ENCODE measurements at places on chromosomes 5 and 9.

- no peak for DNase-seq
Observed at GRCh38 chr5:73903169-73903568, 277.2 kb downstream of the ARHGEF28 start.

DNA sequence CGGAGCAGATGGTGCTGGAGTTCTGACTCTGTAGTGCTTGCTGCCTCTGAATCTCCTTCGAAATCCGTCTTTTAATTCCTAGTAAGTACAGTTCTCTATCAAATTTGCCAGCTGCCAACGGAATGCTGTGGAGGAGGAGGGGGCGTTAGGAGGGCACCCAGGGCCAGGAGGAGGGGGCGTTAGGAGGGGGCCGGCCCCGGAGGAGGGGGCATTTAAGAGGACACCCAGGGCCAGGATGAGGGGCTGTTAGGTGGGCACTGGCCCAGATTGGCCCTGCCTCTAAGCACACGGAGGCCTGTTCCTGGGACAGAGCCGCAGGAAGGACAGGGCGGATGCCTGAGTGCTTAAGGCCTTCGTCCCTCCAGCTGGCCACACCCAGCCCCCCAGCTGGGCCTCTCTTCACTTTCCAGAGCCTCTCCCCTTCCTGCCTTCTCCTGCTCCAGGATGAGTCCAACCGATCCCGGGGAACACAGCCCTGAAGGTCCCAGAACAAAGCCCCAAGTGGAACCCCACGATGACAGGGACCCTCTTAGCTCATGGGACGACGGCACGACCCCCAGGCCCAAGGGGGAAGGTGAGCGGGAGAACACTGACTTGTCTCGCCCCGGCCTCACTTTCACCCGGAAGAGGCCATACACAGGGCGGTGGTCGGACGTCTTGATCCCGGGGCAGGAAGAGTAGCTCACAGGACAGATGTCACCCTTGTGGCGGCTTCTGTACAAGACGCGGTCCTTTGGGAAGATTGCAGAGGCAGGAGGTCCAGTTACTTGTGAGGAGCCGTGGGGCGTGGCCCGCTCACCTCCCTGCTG is 9.8 kb downstream of the INPP5E start:
- no peak for DNase-seq

DNA sequence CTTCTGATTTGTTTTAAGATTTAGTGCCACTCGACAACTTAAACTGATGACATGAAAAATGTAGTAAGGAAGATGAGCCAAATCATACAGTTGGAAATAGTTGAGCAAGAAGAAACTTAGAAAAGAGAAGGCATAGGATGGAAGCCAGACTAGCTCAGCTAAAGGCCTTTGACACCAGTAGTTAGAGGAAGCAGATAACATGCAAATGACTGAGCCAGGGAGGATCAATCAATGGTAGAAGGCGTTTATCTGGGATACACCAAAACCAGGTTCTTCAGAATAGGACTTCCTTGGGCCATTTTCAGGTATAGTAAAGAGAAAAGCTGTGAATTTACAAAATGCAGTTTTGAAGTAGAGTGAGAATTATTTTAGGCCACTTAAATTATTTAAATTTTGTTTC is 3.2 kb downstream of the TDRD7 start:
- DNase-seq: no peak

GRCh38 chr5:102539996-102540728 is 41.4 kb upstream of the SLCO6A1 start:
- DNase-seq: no peak

DNA sequence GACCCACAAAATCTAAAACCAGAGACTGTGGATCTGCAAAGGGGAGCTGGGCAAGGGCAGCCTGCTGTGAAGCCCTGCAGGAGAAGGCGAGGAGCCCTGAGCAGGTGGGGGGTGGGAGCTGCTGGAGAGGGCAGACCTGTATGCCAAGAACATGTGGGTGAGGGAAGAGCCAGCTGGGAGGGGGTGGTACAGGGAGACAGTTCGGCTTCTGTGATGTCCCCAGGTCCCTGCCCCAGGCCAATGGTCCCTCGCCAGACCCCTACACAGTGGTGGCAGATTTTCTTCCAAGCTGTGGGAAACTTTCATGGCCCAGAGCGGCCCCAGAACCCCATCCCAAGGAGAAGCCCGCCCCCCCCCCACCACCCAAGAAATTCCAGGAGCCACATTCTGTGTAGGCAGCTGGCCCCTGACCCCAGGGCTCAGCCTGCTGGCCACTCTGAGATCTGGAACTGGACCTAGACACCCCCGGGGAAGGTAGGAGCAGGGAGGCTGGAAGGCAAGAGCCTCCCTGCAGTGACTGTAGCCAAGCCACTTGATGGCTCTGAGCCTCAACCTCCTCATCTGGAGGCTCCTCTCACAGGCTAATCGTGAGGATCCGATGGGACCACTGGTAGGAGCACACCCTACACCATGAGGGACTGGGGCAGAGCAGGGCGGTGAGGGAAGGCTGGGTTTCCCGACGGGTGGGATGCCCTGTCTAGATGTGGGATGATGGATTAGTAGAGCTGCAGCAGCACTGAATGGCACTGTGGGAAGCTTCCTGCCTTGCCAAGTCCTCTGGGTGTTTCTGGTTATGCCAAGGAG is 22.6 kb upstream of the CSF1R start:
- DNase-seq: no peak

GRCh38 chr5:66849803-66850202 is 253.6 kb downstream of the MAST4 start:
- no peak for DNase-seq

DNA sequence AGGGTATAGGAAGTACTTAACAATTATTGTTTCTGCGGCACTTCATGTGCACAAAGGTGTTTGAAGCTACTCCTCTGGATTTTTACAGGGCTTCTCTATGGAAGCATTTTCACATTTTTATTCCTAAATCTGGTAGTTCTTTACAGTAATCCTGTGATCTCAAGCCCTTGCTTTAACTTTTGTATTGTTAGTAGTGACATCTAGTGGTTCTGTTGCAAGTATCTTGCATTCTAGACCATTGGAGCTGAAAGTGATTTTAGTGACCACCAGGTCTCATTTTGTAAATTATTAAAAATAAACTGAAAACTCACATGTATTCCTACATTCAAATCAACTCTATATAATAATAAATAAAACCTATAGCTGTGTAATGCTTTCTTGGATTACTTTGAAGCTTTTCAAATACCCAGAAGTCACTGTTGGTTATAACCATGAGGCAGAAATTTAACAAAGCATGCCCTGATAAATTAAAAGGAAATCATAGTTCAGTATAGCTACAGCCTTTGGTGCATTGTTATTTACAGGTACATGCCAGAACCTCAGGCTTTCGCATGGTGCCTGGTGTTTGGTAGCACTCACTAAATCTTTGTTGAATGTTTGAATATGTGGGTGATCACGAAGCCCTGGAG is 18.9 kb downstream of the RPS23 start:
- no peak for DNase-seq

- DNase-seq: no peak
Observed at GRCh38 chr9:7171396-7172153, 413.8 kb downstream of the KDM4C start.

DNA sequence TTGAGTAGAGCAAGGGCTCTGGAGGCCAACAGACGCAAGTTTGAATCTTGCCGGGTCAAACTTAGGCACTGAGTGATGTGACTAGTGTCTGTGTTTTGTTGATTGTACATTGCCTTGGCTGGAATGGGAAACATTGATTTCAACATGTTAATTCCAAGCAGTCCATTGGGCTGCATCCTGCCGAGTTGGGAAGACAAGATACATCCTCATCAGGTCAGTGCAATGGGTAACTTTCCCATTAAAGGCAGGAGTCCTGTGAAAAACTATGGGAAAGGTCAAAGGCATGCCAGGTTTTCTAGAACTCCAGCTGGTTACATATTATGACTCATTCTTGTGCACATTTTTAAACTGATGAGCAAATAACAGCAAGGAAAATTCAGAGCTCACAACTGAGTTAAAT is 126.5 kb upstream of the ABCA1 start:
- no peak for DNase-seq

DNA sequence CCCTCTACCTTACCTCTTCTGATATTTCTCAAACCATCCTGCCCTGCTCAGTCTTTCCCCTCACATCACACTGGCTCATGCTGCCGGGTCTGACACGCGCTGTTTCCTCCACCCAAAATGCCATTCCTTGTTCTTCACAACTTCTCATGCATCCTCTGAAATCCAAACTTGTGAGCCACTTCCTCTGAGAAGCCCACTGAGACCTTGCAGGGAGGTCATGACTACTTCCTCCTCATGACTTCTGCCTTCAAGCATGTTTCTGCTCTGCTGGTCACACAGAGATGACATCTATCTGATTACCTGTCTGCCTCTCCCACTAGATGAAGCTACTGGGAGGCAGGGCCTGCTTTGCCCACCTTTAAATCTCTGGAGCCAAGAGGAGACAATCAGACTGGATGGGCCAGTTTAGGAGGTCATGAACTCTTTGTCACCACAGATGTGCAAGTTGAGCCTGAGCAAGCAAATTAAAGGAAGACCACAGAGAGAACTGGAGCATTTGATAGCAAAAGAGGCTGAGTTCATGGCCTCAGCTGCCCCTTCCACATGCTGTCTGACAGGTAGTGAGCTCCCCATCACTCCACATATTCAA is 119.8 kb upstream of the TBC1D2 start:
- DNase-seq: no peak

- DNase-seq: no peak
Observed at GRCh38 chr5:56710826-56711590, 104.3 kb upstream of the MAP3K1 start.

DNA sequence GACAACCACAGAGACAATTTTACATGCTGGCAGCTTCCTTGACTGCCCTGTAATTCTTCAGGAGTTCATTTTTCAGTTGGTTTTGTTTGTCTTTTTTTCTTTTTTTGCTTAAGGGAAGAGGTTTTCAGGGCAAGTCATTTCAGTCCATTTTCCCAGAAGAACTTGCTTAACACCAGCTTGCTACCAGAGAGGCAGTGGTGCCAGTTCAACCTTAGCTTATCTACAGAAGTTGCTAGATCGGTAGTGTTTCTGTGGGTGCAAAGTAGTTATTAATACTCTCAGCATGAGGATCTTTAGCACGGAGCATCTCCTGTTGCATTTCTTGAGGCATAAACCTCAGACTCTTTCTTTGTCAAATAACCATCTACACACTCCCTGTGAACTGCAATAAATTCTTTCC is 1.1 kb downstream of the SPEF2 start:
- no peak for DNase-seq

DNA sequence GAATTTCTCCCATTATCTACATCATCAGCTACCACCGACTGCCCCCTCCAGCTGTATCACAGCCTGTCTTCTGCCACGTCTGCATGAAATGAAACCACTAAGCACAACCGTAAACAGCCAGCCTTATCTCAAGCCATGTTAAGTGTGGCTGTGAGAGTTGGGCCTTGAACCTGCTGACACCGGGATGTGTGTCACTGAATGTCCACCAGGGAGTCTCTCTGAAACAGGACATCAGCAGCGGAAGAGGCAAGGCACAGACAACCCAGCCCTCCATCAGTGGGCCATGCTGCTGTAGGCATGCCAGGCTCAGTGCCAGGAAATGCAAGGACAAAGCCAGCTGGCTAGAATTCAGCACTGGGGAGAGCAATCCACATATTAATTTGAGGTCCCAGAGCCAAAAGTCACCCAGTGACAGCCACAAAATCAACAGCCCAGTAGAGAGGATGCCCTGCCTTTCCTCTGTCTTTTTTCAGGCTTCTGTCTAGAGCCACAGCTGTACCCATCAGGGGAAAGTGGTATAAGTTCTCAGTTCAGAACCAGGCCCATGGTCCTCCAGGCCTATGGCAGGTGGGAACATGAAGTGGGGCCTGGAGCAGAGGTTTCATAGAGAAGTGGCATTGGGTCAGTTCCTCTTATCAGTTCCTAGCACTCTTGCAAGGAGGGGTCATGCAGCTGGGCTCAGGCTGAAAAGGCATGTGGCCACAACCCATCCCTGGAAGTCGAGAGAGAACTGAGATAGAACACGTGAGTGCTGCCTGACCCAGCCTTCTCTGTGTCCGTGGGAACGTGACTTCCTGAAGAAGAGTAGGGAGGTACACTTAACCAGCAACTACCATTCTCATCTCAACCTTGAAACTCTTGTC is 199.4 kb downstream of the ESM1 start:
- DNase-seq: no peak

DNA sequence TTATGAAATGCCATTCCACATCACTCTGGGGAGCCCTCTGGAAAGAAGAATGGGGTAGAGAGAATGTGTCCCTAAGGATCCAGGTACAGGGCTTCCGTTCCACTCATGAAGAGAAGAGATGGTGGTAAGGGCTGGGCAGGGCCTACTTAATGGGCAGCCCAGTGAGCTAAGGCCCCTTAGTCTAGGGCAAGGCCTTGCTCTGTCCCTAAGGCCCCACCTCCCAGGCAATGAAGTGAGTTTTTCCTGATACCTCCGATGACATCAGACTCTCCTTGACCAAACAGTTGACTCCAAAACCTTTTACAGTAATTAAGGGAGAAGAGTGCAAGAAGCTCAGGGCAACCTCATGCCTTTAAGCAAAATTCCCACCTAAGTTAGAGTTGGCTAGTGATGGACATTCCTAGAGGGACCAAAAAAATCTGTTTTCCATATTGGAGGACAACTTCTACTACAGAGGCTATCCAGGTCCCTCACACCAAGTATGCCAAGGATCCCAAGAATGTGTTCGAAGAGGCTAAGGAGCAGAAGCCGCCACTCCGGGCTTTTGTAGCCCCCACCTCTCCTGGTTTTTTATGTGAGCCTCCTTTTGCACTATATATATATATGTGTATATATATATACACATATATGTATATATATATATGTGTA is 5.9 kb downstream of the KLF9 start:
- no peak for DNase-seq

- DNase-seq: no peak
Observed at GRCh38 chr9:111029260-111029659, 9.0 kb downstream of the LPAR1 start.

- DNase-seq: no peak
Observed at GRCh38 chr5:45279109-45279508, 417.1 kb downstream of the HCN1 start.

DNA sequence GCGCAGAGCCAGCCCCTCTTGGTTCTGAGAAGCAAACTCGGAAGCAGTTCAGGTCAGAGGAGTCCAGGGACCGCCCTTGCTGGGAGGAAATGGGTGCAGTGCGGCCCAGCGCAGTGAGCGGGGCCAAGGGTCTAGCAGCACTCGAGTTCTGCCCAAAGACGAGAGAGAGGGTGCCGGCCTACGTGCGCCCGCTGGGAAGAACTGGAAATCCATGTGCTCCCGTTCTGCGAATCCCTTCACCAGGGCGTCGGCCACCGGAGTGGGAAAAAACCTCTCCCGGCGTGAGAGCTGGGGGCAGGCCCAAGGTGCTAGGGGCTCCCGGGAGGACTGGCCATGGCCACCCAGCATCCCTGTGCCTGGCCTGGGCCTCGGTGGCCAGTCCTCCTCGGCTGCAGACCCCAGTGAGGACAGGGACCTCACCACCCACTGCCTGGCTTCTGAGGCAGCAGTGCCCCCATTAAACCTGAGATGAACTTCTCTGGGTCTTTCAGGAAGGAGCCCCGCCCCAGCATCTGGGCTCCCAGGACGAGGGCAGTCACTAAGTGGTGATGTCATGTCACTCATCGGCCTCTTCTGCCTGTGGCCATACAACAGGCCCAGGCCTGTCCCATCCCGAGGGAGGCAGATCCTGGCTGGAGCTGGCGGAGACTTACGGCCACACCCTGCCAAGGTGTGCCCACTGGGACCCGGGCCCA is 10.6 kb downstream of the TMEM250 start:
- DNase-seq: peak; percentile 87

- peak; percentile 15 for DNase-seq
Observed at GRCh38 chr5:74402553-74402952, 238.0 kb downstream of the ENC1 start.
